Cortex of kidney (tissue), 1 donor: ENCODE measurements at places on chromosomes 7 and 10.

DNA sequence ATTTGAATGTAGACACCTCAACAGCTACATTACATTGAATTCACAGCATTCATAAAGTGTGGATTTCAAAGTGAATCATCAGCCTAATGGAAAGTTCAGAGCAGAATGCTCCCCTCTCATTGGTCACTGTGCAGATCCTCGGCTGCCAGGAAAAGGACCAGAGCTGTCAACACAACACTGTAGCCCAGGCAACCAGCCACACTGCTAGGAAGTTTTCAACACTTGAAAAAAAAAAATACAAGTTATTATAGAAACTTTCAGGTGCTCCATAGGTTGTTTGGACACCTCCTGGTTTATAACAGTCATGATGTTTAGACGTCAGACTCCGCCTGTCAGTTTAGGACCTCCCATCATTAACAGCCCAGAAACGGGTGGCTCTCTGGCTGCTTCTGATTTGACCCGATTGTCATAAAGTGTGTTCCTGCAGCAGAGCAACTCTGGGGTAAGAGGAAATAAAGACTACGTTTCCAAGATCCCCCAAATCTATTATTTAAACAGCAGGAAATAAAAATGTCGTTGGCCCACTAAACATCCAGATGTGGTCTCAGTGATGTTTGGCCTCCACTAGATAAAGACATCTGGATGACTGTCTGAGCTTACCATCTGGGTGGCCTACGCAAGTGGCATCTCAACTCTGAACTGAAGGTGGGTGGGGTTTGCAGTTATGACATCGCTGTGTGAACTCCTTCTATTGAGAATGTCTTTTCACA, 117.4 kb downstream of the CABCOCO1 start:
- DNase-seq, result no peak

GRCh38 chr10:132233501-132234085, 46.8 kb downstream of the DPYSL4 start:
- DNase-seq, result no peak

DNA sequence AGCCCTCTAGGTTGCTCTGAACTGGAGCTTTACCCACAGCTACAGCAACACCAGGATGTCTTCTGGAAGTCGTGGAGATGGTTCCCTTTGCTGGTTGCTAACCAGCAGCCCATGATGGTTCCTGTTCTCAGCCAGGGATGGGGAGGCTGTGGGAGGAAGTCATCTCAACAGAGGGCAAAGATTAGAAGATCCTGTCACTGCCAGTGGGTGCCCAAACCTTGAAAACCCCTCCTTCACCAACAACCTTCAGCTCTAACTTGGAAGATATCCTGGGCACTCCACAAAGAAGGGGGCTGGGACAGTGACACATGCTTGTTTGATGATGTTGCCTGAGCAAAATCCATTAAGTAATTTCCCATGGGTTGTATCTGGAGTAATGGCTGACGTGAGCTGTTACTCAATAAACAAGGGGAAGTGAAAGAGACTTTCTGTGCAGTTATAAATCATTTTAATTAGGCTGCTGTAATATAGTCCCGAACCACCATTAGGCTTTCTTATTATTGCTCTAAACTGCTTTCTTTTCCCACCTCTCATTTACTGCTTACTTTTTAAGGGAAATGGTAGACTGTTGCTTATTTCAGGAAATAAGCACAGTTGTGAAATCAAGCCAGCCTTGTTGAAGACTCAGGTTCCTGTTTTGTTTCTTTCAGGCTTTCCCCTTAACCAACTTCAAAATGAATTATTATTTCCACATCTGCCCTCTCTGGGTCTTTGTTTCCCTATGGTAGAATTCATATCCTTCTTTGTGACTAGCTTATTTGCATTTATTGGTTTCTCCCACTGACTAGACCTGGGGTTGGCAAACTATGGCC, 124.8 kb downstream of the PPP1R17 start:
- no peak for DNase-seq

GRCh38 chr10:116278846-116279245, 5.8 kb upstream of the GFRA1 start:
- no peak for DNase-seq

DNA sequence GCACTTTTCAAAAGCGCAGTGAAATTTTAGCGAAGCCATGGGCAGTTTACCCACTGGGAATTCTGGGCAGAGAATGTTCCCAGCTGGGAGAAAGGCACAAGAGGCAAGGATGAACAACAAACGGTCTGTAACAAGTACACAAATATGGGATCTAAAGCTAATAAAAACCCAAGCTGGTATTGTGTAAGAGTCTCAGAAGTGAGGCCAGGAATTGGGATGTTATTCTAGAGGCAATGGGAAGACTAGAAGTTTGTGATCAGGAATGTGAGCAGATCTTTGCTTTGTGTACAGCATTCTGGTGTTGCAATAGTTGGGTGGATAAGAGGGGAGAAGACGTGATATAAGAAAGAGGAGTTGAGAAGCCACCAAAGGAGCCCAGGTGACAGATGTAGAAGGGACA, 15.0 kb downstream of the FZD9 start:
- DNase-seq, result no peak
